Upper lobe of left lung (tissue), 6 donors: ENCODE measurements at places on chromosomes 7 and 10. TPM values are rescaled to one million over a fixed set of nuclear protein-coding genes. Genes with fewer than 3 reads are reported as not detected.

- no peak overlapping the region for H3K27ac ChIP-seq
- no peak overlapping the region for H3K4me3 ChIP-seq
- no peak for DNase-seq
- H3K27me3 ChIP-seq, result no peaks in the 10 kb centered on the region
- no peaks in the 10 kb centered on the region for H3K36me3 ChIP-seq
Observed at GRCh38 chr7:85021101-85021704, 165.7 kb downstream of the SEMA3D start.

DNA sequence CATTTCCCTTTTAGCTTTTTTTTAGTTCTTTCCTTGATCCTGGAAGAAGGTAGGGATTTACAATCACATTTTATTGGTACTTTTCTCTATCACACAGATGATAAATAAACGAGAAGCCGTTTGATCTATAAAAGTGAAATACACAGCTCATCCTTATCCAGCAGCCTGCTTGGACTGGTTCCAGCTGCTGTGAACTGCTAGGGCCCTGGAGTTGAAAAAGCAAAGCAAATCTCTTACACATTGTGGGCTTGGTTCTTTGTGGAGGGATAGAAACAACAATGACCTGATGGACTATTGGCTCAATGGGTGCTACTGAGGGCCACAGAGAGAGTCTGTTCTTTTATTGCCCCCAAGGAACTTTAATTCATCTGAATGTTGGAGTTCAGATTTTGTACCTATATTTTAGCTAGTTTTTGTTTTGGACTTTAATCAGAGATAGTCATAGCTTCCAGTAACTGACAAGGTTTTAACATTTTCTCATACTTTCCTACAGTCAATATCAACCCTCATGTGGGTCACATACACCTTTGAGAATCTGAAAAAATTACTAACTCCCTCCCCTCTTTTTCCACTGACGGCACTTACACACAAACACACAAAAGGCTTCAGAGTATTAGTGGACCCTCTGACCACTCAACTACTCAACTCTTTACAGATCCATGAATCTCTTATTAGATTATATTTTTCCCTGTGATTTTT, 91.6 kb upstream of the CCDC6 start:
- H3K4me1 ChIP-seq, result no peaks in the 10 kb centered on the region
- no peaks in the 10 kb centered on the region for H3K36me3 ChIP-seq
- no peaks in the 10 kb centered on the region for H3K27me3 ChIP-seq
- H3K27ac ChIP-seq, result no peak overlapping the region
- DNase-seq, result no peak

- no peak for DNase-seq
- H3K27me3 ChIP-seq, result no peaks in the 10 kb centered on the region
- no peak overlapping the region for H3K27ac ChIP-seq
- H3K4me1 ChIP-seq, result no peaks in the 10 kb centered on the region
- H3K36me3 ChIP-seq, result no peaks in the 10 kb centered on the region
Observed at GRCh38 chr7:70680743-70681468, 451.0 kb upstream of the GALNT17 start.

DNA sequence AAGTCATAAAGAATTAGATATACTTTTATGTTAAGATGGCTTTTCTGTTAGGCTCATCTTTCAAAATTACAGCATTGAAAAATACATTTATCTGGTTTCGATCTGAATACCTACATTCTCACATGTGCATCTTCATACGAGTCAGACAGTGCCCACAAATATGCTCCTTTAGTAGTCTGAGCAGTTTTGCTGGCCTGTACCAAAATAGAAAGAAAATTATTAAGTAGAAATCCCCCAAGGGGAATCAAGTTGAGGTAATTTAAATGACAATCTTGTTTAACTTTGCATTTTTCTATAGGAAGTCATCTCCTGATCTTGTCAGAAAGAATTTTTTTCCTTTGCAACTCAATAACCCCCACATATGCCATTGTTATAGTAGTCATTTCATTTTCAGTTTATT, 287.4 kb upstream of the SEMA3D start:
- no peaks in the 10 kb centered on the region for H3K4me1 ChIP-seq
- no peaks in the 10 kb centered on the region for H3K36me3 ChIP-seq
- no peak for DNase-seq
- H3K27ac ChIP-seq, result no peak overlapping the region
- no peaks in the 10 kb centered on the region for H3K27me3 ChIP-seq

DNA sequence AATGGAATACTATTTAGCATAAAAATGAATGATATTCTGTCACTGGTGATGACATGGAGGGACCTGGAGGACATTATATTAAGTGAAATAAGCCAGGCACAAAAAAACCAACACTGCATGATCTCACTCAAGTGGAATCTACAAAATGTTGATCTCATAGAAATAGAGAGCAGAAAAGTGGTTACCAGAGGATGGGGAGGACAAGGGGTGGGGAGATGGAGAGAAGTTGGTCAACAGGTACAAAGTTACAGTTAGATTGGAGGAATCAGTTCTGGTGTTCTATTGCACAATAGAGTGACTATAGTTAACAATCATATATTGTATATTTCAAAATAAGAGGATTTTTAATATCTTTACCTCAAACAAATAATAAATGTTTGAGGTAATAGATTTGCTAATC, 24.7 kb upstream of the SLC18A3 start:
- no peaks in the 10 kb centered on the region for H3K27me3 ChIP-seq
- no peak overlapping the region for H3K27ac ChIP-seq
- no peaks in the 10 kb centered on the region for H3K4me1 ChIP-seq
- no peak overlapping the region for H3K4me3 ChIP-seq
- no peak for DNase-seq

GRCh38 chr7:28858206-28858605, 99.9 kb downstream of the TRIL start:
- H3K36me3 ChIP-seq, result no peaks in the 10 kb centered on the region
- H3K27ac ChIP-seq, result no peak overlapping the region
- H3K4me1 ChIP-seq, result peaks cover 12% of the 10 kb centered on the region
- peaks cover 5% of the 10 kb centered on the region for H3K27me3 ChIP-seq

DNA sequence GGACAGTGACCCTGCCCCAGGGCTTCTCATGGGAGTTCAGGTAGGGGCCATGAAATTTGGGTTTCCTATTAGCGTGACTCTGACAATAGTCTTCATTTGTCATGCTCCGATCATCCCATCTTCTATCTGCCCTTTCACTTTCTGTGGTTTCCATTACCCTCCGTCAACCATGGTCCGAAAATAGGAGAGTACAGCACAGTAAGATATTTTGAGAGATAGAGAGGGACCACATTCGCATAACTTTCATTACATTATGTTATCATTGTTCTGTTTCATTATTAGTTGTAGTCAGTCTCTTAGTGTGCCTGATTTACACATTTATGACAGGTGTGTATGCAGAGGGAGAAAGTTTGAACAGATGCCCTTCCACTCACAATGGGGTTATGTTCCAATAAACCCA, 649.2 kb downstream of the SDK1 start:
- H3K4me1 ChIP-seq, result no peaks in the 10 kb centered on the region
- H3K27me3 ChIP-seq, result no peaks in the 10 kb centered on the region
- H3K27ac ChIP-seq, result no peak overlapping the region
- H3K36me3 ChIP-seq, result no peaks in the 10 kb centered on the region

- no peak overlapping the region for H3K27ac ChIP-seq
- no peaks in the 10 kb centered on the region for H3K27me3 ChIP-seq
- DNase-seq, result no peak
- H3K4me1 ChIP-seq, result peaks cover 50% of the 10 kb centered on the region
Observed at GRCh38 chr7:2604608-2605174, 27.1 kb upstream of the TTYH3 start.

DNA sequence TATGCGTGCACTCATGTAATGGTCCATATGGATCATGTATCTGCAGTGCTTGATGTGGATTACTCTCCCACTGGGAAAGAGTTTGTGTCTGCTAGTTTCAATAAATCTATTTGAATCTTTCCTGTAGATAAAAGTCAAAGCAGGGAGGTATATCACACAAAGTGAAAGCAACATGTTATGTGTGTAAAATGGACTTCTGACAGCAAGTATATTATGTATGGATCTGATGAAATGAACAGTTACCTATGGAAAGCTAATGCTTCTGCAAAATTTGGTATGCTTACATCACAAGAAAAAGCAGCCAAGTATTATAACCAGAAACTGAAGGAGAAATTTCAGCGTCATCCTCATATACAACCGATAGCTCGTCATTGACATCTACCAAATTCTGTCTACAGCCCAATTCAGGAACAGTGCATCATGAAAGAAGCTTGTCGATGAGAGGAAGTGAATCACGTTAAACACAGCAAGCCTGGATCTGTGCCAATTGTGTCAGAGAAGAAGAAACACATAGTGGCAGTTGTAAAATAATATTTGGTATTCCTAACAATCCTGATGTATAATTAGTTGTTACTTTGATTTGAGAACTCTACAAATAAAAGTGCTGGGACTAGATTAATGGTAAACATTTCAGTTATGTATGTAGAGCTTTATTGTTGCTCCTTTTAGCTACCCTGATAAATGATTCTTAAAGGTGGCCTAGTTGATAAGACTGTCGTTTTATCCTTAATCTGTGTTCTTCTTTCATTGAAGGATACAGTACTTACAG, 14.2 kb upstream of the SYPL1 start:
- no peak overlapping the region for H3K4me3 ChIP-seq
- DNase-seq, result peak; percentile 46
- H3K36me3 ChIP-seq, result no peaks in the 10 kb centered on the region
- no peak overlapping the region for H3K27ac ChIP-seq

DNA sequence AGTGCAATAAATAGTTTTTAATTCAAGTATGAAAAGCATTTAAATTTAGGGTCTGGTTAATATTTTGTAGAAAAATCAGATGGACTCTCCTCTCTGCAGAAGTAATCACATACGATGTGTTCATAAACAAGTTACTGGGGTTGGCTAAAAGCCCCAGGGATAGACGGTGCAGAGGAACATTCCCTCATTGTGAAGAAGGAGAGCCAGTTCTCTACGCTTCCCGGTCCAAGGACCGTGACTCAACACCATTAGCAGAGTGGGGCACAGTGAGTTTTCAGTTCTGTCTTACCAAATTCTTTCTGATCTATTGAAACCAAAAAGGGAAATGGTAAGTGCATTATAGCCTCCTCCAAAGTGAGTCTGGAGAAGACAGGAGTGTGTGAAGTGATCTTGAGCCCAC, 327.8 kb downstream of the WDR37 start:
- no peaks in the 10 kb centered on the region for H3K36me3 ChIP-seq
- H3K27me3 ChIP-seq, result no peaks in the 10 kb centered on the region
- no peak overlapping the region for H3K4me3 ChIP-seq
- no peak overlapping the region for H3K27ac ChIP-seq
- peak; percentile 9 for DNase-seq

- peaks cover 16% of the 10 kb centered on the region for H3K4me1 ChIP-seq
- peak overlapping the region; percentile 54 for H3K27ac ChIP-seq
- DNase-seq, result no peak
- H3K27me3 ChIP-seq, result no peaks in the 10 kb centered on the region
- H3K36me3 ChIP-seq, result peaks cover 98% of the 10 kb centered on the region
Observed at GRCh38 chr10:819326-819725, 112.2 kb downstream of the LARP4B start.

GRCh38 chr10:44564790-44565189, 179.9 kb upstream of the CXCL12 start:
- DNase-seq, result no peak
- no peaks in the 10 kb centered on the region for H3K36me3 ChIP-seq
- H3K27me3 ChIP-seq, result no peaks in the 10 kb centered on the region
- no peak overlapping the region for H3K27ac ChIP-seq
- H3K4me3 ChIP-seq, result no peak overlapping the region

DNA sequence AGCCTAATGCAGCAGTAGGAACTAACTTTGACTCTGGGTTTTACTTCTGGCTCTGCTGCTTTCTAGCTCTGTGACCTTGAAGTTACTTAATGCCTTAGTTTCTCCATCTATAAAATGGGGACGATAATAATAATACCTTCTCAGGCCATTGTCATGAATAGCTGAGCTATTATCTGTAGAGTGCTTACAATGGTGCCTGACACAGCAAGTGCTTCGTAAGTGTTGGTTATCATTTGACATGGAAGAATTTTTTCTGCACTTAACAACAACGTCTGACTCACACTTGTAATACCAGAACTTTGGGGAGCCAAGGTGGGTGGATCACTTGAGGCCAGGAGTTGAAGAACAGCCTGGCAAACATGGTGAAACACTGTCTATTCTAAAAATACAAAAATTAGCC, 140.5 kb downstream of the ARL4A start:
- no peaks in the 10 kb centered on the region for H3K4me1 ChIP-seq
- no peak for DNase-seq
- H3K4me3 ChIP-seq, result no peak overlapping the region
- H3K27ac ChIP-seq, result no peak overlapping the region
- no peaks in the 10 kb centered on the region for H3K36me3 ChIP-seq

DNA sequence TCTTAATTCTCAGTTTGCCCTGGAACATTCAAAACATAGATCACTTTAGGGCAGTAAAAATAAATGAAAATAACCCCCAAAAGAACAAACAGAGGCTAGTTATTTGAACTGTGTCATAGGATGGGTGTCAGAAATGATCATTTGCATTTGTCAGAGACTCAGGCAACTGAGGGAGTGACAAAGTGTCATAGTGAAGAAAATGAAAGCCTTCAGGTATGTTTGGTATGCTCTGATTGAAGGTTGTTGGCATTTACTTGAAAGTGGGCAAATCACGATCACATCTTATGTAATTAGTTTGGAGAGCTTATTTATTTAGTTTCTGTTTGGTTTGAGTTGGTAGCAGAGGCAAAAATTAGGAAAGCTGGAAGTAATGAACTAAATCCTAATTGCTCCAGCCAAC, 880.9 kb downstream of the ANKRD7 start:
- no peak overlapping the region for H3K4me3 ChIP-seq
- DNase-seq, result no peak
- H3K36me3 ChIP-seq, result no peaks in the 10 kb centered on the region
- H3K4me1 ChIP-seq, result no peaks in the 10 kb centered on the region

- H3K4me3 ChIP-seq, result no peak overlapping the region
- no peak for DNase-seq
- H3K27ac ChIP-seq, result no peak overlapping the region
- H3K4me1 ChIP-seq, result no peaks in the 10 kb centered on the region
- H3K27me3 ChIP-seq, result no peaks in the 10 kb centered on the region
- H3K36me3 ChIP-seq, result no peaks in the 10 kb centered on the region
Observed at GRCh38 chr10:93622942-93623341, 10.6 kb downstream of the PDE6C start.

DNA sequence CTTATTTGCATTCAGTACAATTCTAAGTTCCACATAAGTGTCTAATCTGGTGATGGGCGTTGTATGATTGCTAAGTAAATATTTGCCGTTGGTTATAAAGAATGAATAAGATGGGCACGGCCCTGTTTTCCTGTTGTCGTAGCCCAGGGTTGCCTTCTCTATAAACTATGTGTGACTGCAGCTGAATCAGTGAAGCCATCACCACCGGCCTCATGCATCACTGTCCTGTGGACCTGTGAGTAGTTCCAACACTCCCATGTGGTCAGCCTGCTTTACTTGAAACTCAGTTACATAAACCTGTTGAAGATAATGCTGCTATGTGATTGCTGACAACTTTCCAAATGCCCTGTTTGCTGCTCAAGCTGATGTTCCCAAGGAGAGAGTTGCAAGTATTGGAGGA, 21.6 kb upstream of the KLF6 start:
- H3K36me3 ChIP-seq, result no peaks in the 10 kb centered on the region
- H3K27ac ChIP-seq, result peak overlapping the region; percentile 85

The EMX2 gene
- 0.09 TPM for total RNA-seq

The ZNF804B gene
- total RNA-seq, result not detected

The PNLIPRP1 gene
- 0.66 TPM for total RNA-seq

The SRRM3 gene
- total RNA-seq, result 1.5 TPM

The ACTL6B gene
- total RNA-seq, result not detected

The DENND2A gene
- 10.6 TPM for total RNA-seq

The GTPBP4 gene
- 33.7 TPM for total RNA-seq

The ELFN1 gene
- not detected for total RNA-seq

The OR2A7 gene
- total RNA-seq, result 7.3 TPM

The CPVL gene
- total RNA-seq, result 26.6 TPM

The MKX gene
- total RNA-seq, result 0.57 TPM

The POU6F2 gene
- total RNA-seq, result 1.4 TPM

The SPDYE5 gene
- total RNA-seq, result not detected
